ENCODE measurements at places on chromosomes 6 and 20.

GRCh38 chr20:41154436-41155176, 17.3 kb downstream of the PLCG1 start:
- DNase-seq: no peak

- no peak for DNase-seq
These were observed 137.9 kb downstream of the RPS12 start for GRCh38 chr6:132952031-132952867.

- peak; percentile 29 for DNase-seq
These were observed 114.6 kb upstream of the RIPOR2 start for GRCh38 chr6:25050356-25050755.

DNA sequence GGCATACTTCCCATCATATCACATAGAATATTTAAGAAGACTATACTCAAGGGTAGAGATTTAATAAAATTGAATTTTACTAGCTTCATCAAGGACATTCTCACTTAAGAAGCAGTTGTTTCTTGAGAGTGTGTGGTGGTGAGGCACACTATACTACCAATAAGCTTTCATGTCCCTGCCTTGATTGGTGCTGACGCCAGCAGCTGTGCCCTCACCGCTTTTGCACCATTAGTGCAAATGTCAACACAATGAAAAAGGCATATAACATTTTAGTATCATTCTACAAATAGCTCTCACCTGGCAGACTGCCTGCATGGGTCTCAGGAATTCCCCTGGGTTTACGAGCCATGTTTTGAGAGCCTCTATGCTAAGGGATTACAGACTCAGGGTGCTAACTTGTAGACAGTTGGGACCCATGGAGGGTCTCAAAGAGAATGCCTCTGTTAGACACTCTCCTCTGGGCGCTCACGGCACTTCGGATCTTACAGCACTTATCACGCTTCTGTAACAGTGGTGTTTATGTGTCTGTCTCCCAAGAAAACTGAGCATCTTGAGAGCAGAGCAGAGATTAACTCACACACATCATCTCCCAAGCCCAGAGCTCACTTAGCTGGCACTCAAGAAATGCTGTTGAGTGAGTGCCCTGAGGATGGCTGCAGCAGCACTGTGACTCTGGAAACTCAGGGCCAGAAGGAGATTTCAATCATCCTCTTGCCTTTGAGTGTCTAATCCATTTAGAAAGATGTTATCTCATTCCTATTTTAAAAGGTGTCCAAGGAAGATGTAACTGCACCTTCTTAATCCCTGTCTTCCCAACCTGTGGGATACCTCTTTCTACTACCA, 143.3 kb upstream of the GPR6 start:
- no peak for DNase-seq

- no peak for DNase-seq
These were observed 5.2 kb upstream of the XKR7 start for GRCh38 chr20:31962761-31963160.

GRCh38 chr6:130969166-130969565, 93.9 kb downstream of the EPB41L2 start:
- DNase-seq: no peak

DNA sequence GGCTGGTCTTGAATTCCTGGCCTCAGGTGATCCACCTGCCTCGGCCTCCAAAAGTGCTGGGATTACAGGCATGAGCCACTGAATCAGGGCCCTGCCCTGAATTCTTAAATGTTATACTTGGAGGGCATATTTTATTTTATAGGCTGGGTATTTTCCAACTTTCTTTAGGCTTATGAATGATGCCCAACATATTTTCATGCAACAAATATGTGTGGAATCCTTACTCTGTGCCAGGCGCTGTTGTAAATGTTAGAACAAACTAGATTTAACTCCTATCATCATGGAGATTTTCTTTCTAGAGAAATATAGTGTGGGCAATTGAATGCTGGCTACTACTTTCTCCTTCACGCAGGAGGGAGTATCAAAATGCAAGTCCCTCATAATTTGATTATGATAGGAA, 71.2 kb downstream of the SAMD5 start:
- no peak for DNase-seq

DNA sequence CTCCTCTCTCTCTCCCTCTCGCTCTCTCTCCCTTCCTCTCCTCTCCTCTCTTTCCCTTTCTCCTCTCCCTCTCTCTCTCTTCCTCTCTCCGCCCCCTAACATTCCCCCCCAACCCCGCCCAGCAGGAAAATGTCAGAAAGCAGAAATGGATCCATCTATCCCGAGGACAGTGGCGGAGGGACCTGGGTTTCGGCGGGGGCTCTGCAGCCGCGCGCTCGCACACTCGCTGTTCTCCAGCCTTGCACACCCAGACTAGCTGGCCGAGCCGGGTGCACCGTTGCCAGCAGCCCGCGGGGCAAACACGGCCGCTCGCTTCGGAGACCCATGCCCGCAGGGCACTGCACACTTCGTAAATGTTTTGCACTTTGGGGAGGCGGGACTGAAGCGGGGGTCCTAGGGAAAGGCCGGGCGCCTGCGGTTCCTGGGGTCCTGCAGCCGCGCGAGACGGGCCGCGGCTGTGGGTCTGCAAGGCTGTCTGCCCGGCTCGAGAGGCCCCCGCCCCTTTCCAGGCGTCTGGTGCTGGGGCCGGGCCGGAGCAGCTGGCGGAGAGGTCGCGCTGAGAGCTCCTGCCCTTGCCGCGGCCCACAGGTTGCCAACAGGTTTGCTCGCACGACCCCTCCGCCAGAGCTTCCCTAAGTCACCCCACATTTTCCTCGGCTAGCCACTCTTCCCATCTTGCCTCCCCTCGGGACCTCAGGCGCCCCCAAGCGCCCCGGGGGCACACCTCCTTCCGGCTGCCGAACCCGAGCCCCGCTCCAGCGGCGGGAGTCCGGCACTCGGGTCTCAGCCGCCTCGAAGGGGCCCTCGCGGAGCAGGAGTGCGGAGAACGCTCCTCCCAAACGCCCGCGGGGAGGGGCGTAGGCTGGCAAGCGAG, 818 bp upstream of the MDGA1 start:
- DNase-seq: no peak

DNA sequence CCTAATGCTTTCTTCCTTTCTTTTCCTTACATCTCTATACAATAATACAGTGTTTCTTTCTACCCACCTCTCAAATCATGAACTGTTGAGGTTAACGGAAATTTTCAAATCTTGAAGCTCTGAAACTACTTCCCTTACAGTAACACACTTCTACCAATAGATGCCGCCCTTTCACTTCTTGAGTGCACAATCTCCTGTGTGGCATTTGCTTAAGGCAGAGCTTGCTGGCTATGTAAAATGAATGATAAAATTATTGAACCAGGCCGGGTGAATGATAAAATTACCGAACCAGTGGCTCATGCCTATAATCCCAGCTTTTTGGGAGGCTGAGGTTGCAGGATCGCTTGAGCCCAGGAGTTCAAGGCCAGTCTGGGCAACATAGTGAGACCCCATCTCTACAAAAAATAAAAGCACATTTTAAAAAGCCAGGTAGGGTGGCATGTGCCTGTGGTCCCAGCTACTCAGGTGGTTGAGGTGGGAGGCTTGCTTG, 56.8 kb downstream of the KCNS1 start:
- DNase-seq: no peak

DNA sequence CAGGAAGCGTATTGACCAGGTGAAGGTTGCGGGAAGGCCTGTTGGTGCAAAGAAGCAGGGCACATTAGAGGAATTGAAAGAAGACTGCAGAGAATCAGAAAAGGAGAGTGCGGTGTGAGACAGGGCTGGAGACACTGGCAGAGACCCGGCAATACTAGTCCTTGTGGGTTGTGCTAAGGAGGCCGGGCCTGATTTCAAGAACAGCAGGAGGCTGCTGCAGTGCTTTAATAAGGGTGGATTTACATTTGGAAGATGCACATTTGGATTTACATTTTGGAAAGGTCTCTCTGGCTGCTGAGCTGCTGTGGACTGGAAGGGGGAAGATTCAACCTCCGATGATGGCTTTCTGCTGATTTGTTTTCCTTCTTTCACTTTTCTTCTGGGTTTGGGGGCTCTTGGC, 167.8 kb downstream of the SLC24A3 start:
- no peak for DNase-seq

DNA sequence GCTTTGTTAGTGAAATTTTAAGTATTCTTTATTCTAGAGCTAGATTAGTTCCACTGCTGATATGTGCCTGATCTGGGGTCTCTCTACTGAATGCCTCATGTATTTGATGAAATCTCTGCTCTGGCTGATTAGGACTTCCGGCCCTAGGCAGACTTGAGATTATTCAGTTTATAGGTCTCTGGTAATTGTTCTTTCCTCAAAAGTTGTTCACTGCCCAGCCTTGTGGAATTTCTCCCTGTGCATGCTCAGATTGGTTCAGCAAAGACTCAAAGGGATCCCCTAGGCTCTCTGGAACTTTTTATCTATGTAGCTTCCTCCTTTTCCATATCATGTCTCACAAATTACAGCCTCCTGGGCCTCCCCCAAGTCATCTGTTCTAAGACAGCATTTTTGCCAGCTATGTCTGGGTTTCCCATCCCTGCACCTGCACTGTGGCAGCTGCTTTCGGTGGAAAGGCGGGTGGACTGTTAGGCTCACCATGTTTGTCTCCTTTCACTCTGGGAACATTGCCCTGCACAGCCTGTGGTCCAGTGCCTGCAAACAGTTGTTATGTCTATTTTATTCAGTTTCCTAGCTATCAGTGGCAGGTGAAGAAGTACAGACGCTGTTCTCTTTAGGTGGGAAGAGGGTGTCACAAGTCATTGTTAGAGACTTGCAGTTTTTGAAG, 73.7 kb downstream of the RPP40 start:
- no peak for DNase-seq
